ENCODE measurements at places on chromosomes 5 and 9. TPM values are rescaled to one million over a fixed set of nuclear protein-coding genes. Genes with fewer than 3 reads are reported as not detected.

GRCh38 chr5:145787001-145787400 lies 48.1 kb downstream of the PRELID2 start:
- DNase-seq: no peak

GRCh38 chr5:135441350-135441831 lies 5.8 kb downstream of the DCANP1 start:
- DNase-seq: no peak

The NUTM2G gene
- not detected for total RNA-seq

- no peak for DNase-seq
Observed at GRCh38 chr5:136210259-136210658, 17.3 kb upstream of the SMIM32 start.

- peak; percentile 98 for DNase-seq
Observed at GRCh38 chr9:35923927-35924763, 14.9 kb downstream of the SPAAR start.

- DNase-seq: no peak
Observed at GRCh38 chr5:179262126-179262920, 82.9 kb downstream of the ADAMTS2 start.

The PCDHGA8 gene
- total RNA-seq: 0.69 TPM

DNA sequence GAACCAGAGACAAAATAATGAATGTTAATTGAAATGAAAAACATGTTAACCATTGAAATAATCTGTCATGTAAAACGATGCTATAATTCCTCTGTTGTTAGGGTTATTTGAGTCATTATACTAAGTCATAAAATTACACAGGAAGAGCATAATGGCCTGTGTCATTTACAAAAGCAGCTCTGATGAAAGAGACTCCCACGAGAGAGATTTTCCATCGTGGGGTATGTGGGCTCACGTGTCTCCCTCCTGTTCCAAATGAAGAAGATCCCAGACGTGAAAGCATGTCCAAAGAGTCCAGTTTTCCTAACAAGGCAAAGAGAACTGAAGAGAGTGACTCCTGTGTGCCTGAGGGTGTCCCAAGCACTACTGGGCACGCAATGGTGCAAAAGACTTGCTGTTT lies 379.8 kb downstream of the SPOCK1 start:
- no peak for DNase-seq

DNA sequence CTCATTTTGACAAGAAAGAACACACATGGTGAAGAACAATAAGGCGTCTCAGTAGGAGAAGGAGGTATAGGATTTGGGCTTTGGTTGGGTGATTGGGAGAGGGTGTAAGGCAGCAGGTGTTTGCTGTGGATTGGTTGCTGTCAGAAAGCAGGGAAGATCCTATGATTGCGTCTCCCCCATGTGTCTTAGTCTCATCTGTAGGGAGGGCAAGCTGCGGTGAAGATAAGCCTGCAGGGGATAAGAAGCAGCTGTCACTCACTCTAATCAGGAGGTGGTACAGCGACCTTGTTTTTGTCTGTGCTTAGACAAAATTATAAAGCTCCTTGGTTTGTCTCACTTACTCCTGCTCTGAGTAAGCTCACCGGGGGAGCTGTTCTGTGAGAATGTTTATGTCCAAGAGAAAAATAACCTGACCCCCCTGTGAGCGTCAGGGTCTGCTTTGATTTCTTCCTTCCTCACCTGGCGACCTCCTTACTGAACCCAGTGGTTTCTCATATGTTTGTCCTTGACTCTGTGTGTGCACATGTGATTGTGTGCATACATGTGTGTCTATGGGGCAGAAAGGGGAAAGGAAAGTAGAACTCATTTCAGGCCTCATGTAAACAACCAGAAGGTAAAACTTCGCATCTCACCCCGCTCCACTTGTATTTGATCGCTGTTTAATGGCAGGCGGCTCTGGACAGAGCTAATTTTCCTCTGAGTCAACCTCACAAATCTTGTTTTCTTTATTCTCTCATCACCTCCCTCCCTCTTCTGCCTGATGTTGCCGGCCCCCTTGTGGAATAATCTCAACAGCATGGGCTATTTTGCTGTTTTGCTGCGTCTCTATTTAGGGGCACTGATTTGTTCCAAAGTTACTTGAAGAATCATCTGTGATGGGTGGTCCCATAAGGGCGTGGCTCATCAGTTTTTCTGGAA lies 105.6 kb downstream of the TENT4A start:
- DNase-seq: no peak

DNA sequence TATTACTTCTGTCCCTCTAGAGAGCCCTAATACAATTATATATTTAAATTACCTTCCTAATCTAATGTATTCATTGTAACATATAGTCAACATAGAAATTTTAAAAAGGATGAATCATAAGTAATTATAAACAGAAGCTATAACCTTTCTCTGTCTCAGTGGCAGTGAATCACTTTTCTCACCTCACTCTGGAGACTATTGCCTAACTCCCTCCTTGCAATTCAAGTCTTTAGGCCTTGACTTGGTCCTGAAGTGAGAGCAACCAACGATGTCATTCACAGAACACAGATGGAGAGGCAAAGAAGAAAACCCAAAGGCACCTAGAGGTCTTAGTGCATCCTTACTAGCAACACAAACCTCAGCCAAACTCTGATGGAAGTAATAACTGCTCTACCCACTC lies 133.3 kb upstream of the DPYSL3 start:
- peak; percentile 28 for DNase-seq

DNA sequence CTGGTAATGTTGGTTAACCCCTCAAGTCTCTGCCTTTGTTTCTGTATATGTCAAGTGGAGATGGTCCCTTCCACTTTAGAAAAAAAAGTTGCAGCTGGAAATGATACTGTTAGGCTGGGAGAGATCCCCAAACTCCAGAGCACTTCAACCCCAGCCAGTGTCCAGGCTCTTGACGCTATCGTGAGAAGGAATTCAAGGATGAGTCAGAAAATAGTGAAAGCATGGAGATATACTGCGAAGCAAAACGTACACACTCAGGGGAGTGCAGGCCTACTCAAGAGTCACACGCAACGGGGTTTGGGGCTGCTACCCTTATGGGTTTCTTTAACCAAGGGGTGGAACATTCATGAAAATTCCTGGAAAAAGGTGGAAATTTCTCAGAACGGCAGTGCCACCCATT lies 24.9 kb downstream of the KCNV2 start:
- DNase-seq: no peak

The RAD50 gene
- total RNA-seq: 58.0 TPM

GRCh38 chr5:91532281-91532680 lies 149.2 kb upstream of the ARRDC3 start:
- no peak for DNase-seq

The OR13C2 gene
- not detected for total RNA-seq

- peak; percentile 35 for DNase-seq
Observed at GRCh38 chr9:117860849-117861248, 156.6 kb downstream of the TLR4 start.

The TERT gene
- not detected for total RNA-seq

DNA sequence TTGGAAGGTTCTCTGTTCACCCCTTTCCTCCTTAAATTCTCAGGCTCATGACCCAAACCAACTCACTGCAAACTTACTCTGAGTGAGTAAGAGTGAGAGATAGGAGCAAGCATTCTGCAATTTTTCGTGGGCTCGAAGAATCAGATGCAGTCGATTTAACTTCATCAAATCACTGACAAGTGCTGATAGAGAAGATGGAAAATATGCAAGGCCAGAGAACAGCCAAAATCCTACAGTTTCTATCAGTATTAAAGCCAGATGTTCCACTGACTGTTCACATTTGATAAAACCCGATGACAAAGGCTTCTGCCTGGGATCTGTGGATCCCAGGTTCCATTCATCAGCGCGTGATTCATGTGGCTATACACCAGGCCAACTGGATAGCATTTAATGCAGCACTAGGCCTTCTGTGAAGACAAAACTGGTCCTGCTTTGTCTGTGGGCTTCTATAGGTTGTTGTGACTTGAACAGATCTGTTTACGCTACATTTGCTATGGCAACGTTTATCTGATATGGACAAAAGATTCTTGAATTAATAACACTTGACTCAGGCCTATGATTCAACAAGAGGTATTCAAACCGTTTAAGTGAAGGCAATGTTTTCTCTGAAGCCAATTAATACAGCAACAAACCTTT lies 251.2 kb downstream of the NFIB start:
- DNase-seq: peak; percentile 33

The DND1 gene
- total RNA-seq: 0.35 TPM

- no peak for DNase-seq
Observed at GRCh38 chr5:3678801-3679200, 83.2 kb downstream of the IRX1 start.

The FUT7 gene
- total RNA-seq: not detected

GRCh38 chr5:14039063-14039462 lies 94.6 kb upstream of the DNAH5 start:
- peak; percentile 57 for DNase-seq

DNA sequence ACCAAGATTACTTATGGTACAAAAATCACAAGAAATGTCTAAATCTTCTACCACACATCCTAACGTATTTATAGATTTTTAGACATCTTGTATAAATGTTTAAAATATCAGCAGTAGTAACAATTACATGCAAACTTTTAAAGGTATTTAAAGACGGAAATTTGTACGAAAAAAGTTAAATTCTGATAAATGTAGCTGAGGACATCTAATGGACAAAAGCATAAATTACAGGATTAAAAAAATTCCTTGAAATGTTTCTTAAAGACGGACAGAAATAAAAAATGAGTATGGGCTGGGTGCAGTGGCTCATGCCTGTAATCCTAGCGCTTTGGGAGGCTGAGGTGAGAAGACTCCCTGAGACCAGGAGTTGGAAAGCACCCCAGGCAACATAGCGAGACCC lies 15.8 kb downstream of the ERCC8 start:
- DNase-seq: peak; percentile 18

The BHMT gene
- 2.8 TPM for total RNA-seq

- no peak for DNase-seq
Observed at GRCh38 chr5:59182760-59183159, 599.9 kb downstream of the RAB3C start.

DNA sequence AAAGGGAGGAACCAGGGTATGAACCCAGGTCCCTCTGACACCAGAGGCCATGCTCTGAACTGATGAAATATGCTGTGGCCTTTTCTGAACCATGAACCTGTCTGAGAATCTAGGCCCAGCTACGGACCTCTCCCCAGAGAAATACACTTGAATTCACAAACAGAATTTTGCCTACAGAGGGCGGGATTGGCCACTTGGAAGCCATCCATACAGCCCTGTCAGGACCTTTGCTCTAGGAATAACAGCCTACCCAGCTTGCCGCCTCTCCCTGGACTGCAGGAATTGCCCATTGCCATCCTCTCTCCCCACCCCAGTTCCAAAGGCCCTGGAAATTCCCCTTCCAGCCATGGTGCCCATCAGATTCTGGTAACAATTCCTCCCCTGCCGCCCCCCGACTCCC lies 26.6 kb downstream of the MORN5 start:
- no peak for DNase-seq

The AGXT2 gene
- total RNA-seq: not detected

DNA sequence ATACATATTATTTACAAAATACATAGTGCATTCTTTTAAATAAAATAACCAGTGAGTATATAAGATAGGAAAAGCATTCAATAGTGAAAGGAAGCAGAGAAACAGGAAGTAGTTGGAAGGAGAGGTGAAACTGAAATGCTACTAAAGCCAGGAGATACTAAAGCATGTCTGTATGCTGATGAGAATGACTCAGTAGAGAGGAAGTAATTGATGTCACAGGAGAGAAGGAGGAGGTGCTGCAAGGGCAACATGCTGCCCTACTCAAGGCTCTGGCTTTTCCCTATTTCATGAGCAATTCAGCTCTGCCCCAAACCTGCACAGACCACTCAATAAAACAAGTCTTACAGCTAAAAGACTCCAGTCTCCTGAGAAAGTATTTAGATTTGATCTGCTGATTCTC lies 108.5 kb upstream of the TXNDC8 start:
- no peak for DNase-seq

DNA sequence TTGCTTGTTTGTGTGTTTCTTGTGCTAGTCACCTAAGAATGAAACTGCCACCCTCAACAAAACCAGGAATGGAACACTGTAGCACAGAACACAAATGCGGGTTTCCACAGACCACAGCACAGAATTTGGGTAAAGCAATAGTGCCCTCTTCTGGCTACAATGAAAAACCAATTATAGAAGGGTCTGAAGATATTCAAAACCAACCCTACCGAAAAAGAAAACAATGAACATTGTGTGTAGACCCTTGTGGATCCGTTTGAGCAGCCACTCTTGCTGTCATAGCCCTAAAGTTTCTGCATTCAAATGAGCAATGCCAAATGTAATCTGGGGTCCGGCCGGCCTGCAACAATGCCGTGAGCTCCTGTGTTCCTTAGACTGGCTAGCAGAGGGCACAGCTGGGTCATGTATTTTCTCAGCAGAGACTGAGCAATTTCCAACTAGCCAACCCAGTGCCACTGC lies 8.3 kb upstream of the ENC1 start:
- peak; percentile 70 for DNase-seq

DNA sequence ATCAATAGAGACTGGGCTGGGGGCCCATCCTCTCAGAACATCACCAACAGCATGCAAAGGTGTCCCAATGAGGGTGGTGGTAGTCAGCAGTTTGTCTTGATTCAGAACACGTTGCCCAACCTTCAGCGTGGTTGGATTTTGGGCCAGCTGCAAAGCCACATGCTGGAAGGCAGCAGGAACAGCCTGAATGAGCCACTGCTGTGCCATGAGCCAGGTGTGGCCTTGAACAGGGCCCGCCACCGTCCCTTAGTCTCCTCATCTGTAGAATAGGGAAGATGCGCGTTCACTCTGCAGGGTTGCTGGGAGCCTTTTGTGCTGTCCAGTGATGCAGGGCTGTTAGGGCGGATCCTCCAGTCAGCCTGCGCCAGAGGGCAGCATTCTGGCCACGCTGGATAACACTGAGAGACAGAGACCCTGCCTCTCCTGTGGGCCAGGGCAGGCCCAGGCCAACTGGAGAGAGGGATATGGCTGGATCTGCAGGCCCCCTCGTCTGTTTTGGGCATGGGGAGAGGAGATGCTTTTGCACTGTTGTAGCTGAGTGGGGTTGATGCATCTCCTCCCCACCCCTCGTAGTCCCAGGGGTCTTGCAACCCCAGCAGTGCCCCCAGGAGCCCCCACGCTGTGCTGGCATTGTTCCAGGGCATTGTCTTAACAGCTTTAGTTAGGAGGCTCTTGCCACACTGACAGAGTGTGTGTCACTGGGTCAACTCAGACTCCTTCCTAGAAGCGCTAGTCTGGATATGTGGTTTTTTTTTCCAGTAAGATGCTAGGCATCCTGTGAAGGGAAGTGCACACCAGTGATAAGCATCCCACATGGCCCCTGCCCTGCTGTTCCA lies 42.1 kb downstream of the SLC46A2 start:
- no peak for DNase-seq
